Frontal cortex (tissue), 4 donors: ENCODE measurements at places on chromosomes 2 and 18. TPM values are rescaled to one million over a fixed set of nuclear protein-coding genes. Genes with fewer than 3 reads are reported as not detected.

Gene GFPT1
- 97.4 TPM for total RNA-seq

DNA sequence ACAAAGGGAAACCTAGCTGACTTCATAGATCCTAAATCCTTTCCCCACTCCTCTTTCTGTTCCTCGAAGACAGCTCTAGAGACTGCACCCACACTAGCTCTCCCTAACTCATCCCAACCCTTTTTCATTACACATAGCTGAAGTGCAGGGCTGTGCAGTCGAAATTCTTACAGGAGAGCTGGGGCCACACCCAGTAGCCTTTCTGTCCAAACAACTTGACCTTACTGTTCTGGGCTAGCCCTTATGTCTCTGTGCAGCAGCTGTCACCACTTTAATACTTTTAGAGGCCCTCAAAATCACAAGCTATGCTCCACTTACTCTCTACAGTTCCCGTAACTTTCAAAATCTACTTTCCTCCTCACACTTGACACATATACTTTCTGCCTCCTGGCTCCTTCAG, 666.1 kb upstream of the PKDCC start:
- no peak for DNase-seq

Gene SPP2
- not detected for total RNA-seq

GRCh38 chr2:83051538-83052170, 1407.4 kb downstream of the SUCLG1 start:
- no peak for DNase-seq

- DNase-seq = no peak
These were observed 512.8 kb upstream of the NRP2 start for GRCh38 chr2:205169464-205169863.

DNA sequence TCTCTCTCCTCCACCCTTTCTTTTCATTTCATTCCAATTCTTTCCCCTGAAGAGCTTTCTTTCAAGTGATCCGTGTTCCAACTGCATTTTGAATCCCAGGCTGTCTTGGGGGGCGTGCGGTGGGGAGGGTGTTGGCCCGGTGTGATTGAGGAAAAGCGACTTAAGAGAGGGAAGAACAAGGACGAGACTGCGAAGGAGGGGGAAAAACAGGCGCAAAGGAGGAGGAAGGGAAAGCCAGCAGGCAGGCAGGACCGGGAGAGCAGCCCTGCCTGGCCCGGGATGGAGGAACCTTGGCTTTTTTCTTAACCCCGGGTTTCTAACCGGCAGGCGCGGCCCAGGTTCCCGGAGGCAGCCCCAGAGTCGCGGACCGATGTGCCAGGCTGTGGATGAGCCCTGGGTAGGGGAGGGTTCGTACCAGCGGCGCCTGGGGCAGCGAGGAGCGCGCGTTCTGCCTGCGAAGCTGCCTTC, 1.3 kb downstream of the ADCYAP1 start:
- DNase-seq = no peak

DNA sequence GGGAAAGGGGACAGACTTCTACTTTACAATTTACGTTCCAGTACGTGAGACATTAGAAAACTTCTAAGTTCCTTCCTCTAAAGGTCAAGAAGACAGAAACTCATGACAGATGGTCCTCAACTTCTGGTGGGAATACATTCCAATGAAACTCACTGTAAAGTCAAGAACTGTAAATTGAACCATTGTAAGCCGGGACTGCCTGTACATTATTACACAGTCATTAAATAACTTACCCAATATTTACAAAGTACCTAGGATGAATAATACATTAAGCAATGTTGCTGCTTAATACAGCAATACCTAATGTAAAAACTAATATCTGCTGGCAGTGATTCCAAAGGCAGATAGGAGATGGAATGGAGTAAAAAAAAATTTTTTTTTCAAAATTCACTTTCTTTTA, 51.9 kb downstream of the CDH2 start:
- DNase-seq = no peak

GRCh38 chr2:233387667-233388528, 33.6 kb downstream of the DGKD start:
- DNase-seq = peak; percentile 67

Gene CXCR1
- under 0.01 TPM for total RNA-seq

GRCh38 chr2:609449-609848, 67.8 kb downstream of the TMEM18 start:
- DNase-seq = no peak

Gene RSAD2
- 3.3 TPM for total RNA-seq

DNA sequence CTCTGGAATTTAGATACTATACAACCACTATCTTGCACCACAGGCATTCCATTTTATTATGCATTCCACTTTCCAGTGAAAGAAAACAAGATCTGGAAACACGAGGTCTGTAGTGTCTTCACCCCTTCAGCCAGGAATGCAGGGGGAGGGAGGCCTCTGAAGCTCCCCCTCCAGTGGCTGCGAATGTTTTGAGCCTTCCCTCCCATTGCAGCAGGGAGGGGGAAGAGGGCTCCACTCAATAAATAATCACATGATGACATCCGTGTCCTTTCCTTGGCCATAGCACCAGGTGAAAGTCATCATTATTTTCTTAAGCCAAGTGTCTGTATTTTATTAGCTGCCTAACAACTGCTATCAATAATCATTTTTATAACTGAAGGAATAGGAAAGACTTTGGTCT, 38.6 kb downstream of the ALPK2 start:
- DNase-seq = no peak

GRCh38 chr2:34949316-34949715, 1350.2 kb upstream of the FAM98A start:
- DNase-seq = no peak

Gene PLCL1
- 32.6 TPM for total RNA-seq

DNA sequence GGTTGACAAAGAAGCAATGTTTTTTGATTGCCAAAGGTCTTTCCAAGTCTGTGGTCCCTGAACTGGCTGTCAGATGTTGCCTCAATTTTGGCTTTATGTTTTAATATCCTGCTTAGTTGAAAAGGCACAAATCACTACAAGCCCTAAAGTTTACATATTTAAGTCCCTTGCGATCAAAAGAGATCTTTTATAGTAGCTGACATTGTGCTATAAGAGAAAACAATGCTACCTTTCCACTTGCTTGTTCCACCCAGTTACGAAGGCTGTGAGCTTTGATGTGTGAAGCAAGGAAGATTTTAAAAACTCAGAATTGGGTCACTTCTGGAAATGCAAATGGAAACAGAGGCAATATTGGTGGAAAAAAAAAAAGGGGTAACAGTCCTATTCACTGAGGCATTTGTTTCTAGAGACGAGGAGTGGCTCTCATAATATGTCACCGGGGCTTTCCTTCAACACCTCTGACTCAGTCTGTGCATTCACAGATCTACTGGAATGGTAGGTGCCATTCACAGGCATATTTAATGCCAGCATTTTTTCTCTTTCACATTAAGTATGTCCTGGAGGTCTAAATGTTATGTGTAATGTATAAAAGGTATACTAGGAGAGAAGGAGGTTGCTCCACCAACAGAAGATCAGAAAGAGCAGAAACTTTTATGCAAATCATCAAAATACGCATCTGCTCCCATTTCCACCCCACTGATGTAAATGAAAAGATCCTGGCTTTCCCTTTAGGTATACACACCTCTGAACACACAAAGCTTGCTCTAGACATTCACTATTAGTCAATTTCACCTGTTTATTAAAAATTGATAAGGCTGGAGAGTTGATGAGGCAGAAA, 91.8 kb downstream of the TGIF1 start:
- DNase-seq = no peak

Gene ADD2
- total RNA-seq = 291 TPM

- DNase-seq = no peak
These were observed 247.6 kb upstream of the TNP1 start for GRCh38 chr2:217107480-217107879.

DNA sequence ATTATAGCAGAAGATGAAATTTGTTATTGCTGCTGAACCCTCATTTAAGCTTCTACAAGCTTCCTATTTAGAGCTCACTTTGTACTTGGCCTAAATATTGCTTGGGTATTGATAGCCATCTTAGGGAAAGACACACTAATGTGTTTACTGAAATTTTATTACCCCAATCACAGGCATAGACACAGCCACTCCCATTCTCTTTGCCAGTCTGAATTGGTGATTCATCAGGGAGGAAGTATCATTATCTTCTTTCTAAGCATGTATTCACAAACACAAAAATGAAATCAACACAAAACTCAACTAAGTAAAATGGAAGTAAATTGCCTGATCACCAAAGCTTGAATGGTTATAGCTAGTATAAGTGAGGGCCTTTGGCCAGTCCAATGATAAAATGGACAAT, 666.3 kb downstream of the TSN start:
- DNase-seq = no peak

DNA sequence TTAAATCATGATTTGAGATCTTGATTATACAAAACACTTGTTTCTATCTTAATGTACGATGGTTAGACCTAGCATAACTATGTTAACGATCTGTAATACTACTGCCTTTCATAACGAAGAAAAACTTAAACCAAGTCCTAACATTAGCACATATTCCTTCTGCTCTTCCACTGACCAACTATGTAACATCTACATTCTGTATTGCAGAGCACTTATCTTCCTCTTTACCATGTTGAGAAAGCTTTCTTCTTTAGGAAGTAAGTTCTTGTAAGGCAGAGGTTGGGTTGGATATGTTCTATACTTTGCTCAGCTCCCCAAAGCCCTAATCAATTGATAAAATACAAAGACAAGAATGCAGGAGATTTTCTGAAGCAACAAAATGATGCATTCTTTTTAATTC, 7.9 kb upstream of the ZNF407 start:
- DNase-seq = no peak

Gene SLC66A3
- 7.3 TPM for total RNA-seq

DNA sequence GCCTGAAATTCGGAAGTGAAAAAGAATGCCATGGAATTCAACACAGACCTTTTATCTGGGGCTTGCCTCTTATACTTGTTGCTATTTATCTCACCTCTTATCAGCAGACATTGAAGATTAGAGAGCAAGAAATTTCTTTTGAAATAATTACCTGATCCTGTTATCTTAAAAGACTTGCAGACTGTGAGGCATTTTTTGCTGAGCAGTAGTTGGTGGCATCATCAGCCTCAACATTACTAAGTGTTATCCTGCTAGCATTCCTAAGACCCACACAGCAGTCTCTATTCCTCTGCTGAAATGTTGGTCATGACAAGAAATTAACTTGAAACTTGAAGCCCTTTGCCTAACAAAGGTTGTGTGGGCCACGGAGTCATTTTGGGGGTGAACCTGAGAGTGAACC, 186.5 kb downstream of the TRIB2 start:
- DNase-seq = no peak

DNA sequence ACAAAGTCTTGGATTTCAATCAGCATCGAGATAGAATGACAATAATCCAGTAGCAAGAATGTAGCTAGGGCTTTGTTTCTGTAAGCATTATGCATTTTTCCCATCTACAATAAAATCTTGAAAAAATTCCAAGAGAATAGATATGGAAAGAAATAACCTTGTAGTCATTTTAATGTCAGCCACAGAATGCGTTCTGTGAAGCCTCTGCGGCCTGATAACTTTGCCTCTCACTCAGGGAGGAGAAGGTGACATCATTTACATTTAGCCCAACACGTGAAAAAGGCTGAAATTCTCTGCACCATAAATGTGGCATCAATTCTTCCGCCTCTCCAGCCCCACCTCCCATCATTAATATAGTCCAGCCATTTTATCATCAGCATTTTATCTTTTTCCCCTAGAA, 19.1 kb upstream of the DYNC1I2 start:
- DNase-seq = no peak

DNA sequence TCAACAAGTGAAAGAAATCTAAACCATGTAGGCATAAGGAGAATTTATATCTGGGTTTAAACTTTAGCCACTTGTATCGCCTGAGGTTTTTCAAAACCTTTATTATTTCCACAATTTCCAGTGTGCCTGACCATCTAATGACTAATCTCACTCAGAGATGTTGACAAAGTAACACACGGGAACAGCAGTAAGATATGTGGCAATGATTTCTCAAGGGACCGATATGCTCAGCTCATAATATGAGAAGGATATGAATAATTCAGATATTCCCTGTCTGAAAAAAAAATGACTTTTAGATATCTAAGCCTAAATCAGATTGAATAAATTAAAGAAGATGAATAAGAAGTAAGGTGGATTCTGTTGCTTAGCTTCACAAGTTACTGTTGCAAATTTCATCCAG, 43.5 kb downstream of the TMEM163 start:
- DNase-seq = no peak

DNA sequence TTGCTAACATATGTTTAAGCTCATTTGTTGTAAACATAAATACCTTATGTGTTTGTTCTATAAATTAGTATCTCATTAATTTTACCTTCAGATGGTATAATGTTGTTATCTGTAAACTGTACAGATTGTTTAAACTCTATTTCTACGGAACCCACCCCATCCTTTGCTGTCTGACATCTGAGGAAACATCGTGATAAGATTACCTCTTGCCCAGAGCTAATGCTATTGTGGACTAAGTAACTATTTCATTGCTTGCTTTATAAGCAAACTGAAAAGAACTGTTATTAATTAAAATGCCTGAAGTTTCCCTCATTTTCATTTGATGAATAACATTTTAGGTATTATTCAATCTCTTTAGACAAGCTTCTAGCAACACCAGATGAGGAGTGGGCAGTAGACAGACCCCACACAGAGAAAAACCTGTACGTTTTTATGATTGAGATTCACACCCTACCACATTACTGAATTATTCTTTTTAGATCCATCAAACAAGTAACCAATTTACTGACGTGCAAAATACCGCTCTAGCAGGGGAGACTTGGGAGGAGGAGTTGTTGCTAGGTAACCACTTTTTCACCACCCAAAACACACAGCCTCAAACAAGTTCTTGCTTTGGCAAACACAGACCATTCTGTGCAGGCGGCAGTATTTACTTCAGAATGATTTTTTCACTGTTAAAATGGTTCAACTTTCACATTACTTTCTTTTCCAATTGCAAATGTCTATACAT, 1.9 kb upstream of the SYT4 start:
- DNase-seq = peak; percentile 27

GRCh38 chr2:109352056-109352897, 223.3 kb downstream of the SH3RF3 start:
- peak; percentile 1 for DNase-seq
